ENCODE measurements at places on chromosomes 5 and 9. TPM values are rescaled to one million over a fixed set of nuclear protein-coding genes. Genes with fewer than 3 reads are reported as not detected.

The FAF2 gene
- 38.7 TPM for total RNA-seq

DNA sequence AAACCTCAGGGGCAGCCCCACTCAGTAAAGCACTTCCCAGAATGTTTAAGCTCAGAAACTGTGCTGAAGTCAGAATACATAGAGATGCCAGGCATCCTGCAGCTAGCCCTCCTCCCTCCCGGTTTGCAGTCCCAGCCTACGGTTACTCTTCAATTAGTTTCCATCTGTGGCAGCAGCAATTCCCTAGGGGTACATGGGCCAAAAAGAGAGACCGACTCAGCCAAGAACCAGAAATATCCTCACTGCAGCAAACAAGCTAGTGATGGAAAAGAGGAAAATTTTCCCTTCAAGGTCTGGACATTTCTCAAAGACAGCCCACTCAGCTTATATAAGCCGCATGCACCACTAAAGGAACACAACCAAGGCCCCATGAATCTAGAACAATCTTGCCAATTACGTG is 89.1 kb upstream of the PPP2R2B start:
- no peak for DNase-seq
- no peaks in the 10 kb centered on the region for H3K4me1 ChIP-seq
- no peak overlapping the region for H3K27ac ChIP-seq
- peaks cover 9% of the 10 kb centered on the region for H3K27me3 ChIP-seq
- H3K4me3 ChIP-seq: no peak overlapping the region

The LSM11 gene
- 5.5 TPM for total RNA-seq

DNA sequence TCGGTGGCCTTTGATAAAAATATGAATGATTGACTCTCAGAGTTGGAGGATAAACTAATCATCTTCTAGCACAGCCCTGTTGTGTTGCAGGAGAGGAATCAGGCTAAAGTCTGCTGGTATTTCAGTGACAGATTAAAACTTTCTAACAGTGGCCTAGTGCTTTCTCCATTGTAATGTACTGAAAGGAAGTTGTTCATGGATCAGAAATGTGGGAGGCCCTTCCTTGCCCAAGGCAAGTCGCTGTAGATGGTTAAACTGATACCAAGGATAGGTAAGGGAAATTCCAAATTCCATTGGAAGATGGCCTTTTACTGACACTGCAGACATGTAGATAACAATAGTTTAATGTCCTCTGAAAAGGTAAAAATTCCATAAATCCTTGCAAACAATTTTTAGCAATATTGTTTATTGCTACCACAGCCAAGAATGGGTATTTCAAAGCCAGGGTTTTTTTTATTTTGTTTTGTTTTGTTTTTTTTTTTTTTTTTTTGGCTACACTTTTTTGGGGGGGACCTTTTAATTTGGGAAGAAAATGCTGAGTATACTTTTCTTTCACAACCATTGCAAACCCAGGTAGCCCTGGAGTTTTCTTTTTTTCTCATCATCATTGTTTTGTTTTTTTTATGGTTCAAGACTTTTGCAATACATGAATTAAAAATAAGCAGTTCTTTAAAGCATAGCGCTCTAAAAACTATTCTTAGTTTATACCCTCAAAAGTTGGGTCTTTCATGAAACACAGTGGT is 35.5 kb downstream of the WDR36 start:
- H3K27me3 ChIP-seq: no peaks in the 10 kb centered on the region
- H3K36me3 ChIP-seq: peaks cover 31% of the 10 kb centered on the region
- H3K4me3 ChIP-seq: no peak overlapping the region
- no peak overlapping the region for H3K27ac ChIP-seq

Data from activated CD8-positive, alpha-beta memory T cell treated with anti-CD3 and anti-CD28 coated beads, Interleukin-2, amount 10 ng/mL, durations not matched to agents 7 days and 5 days (primary cell).